ENCODE measurements at places on chromosomes 7 and 10.

DNA sequence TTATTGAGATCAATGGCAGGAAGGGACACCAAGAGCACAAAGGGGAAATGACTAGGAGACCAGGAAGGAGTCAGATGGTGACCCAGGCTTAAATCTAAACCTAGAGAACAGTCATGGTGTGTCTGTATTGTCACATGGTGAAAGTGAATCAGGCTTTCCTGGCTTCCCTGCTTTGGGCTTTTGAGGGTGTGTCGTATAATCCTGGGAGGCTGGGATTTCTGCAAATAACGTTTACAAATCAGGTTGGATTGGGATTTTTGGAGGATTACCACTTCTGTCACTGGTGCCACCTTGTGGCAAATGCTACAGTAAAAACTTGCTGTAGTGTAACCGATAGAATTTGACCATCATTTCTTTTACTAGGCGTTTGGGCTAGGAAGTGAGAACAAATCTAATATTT is 502.6 kb downstream of the NRG3 start:
- DNase-seq = no peak

- DNase-seq = no peak
Measured at GRCh38 chr10:119917777-119918176, 25.2 kb downstream of the SEC23IP start.

DNA sequence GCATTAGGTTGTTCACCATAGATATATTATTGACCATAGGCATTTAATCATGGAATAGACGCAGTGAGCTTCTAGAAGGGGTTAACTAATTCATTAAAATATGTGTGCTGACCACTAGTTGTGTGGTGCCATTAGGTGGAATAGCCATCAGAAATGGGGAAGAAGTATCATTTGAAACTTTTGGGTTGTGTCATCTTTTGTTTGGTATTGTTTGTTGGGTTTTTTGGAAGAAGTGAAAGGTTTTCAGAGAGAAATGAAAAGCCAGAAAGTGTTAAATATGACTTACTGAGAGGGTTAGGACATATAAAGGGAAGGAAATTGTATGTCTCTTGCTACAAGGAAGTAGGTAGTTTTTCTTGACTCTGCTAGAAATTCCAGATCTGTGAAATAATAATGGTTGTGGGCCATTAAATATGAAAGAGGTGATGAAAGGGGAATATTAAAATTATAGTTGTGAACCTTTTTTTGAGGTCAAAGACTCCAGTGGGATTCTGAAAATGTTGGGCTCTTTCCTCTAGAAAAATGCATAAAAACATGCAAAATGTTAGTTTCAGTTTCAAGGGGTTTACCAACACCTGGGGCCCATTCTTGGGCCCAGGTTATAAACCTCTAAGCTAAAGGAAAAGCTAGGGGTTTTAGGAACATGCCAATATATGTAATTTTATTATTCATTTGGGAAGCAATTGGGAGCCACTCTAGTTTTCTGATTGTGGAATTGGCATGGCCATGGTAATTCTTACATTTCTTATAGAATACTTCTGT is 348.5 kb downstream of the BBS9 start:
- no peak for DNase-seq

- no peak for DNase-seq
Measured at GRCh38 chr10:88200312-88201032, 337.0 kb downstream of the PTEN start.

- DNase-seq = no peak
Measured at GRCh38 chr7:151218170-151218569, 7.9 kb upstream of the H2BK1 start.

GRCh38 chr10:77819210-77820112 is 107.1 kb downstream of the DLG5 start:
- no peak for DNase-seq

- DNase-seq = no peak
Measured at GRCh38 chr7:156006024-156006423, 193.8 kb upstream of the SHH start.

- DNase-seq = no peak
Measured at GRCh38 chr7:2249744-2250323, 7.8 kb downstream of the NUDT1 start.

DNA sequence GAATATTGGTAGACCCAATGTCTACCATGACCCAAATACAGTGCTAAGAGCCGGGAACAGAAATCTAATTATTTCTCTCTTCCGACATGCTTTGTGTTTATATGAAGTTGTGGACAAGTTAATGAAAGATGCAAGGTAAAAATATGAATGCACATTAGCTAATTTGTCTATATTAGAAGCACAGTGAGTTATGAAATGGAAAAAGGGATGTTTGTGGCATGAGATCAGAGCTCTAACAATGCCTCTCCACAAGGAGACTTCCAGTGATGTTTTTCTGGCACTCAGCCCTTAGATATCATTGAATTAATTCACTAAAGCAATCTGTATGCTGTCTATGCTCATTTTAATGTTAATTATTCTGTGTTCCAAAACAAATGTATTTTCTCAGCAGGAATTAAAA is 897.2 kb downstream of the CNTNAP2 start:
- no peak for DNase-seq

DNA sequence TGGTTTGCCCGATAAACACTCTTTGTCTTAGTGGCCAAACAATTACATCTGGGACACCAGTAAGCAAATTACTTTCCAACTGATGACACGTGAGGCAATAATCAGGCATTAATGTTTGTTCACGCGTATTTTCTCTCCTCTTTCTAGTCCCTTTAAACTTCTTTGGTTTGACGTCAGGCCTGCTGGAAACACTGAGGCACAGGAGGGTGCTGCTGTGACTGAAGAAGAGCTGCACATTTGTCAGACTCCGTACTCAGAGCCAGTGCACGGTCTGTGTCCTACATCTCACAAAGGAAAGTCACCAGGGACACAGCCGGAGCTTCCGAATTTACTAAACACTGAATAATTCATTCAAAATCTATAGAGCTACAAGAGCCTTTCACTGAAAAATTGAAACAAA is 57.6 kb upstream of the ANAPC16 start:
- DNase-seq = no peak

DNA sequence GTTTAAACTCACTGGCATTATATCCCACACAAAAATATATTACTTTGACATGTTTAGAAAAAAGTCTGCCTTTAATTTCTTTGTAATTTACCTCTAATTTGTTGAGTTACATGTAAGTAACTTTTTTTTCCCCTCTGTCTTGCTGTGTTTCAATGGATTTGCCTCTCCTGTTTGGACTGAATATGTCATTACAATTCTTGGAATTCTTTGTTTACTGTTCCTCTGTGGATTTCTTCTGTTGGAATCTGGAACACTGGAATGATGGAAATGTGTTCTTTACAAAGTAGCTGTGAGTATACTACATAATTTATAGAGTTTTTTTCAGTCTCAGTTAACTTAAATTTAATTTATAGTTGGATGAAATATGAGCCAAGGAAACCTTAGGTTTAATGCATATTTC is 30.4 kb downstream of the SEPTIN7 start:
- no peak for DNase-seq
